Activated CD4-positive, alpha-beta T cell treated with anti-CD3 and anti-CD28 coated beads, Interleukin-2, Interleukin-4, amounts not matched to agents 100 ng/mL and 50 ng/mL, durations not matched to agents 16 hours and 8 hours (primary cell): ENCODE measurements at places on chromosomes 5 and 9.

DNA sequence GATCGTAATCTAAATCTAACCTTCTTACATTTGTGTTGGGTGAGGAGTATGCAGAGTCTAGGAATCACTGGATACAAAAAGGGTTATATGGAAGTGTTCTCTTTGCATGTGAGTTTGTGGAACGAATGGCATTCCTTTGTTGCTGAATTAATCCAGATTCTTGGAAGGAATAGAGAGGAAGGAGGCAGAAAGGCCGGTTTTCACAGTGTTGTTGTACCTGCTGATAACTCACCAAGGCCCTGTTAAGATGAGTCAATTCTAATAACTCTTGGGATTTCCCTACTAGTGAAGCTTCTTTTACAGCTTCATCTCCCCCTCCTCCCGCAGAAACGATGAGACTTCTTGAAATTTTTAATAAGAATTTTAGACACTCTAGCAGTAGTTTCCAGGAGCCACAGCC, 84.0 kb downstream of the ZSWIM6 start:
- DNase-seq: no peak

- DNase-seq: no peak
Measured at GRCh38 chr5:137618476-137618875, 117.4 kb downstream of the KLHL3 start.

DNA sequence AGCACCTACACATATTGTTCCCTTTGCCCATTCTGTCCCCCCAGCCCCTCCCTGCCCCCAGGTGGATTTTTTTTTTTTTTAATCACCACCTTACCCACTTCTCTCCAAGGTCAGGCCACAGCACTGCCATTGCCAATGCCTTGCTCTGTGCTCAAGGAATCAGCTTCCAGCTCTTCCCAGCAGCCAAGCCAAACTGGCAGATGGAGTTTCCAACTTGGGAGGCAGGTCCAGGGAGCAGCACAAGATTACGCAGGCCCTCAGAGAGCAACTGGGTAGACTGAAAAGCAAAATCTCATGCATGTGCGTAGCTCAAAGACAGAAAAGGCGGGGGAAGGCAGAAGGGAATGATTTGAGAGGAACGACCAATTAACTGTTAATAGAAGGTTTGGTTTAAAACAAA, 15.1 kb downstream of the GRHPR start:
- DNase-seq: no peak

- DNase-seq: peak; percentile 19
Measured at GRCh38 chr5:133347039-133347438, 265.3 kb downstream of the FSTL4 start.

- no peak for DNase-seq
Measured at GRCh38 chr5:162193012-162193411, 125.4 kb downstream of the GABRG2 start.

- DNase-seq: no peak
Measured at GRCh38 chr9:129607027-129607387, 13.9 kb downstream of the C9orf50 start.

DNA sequence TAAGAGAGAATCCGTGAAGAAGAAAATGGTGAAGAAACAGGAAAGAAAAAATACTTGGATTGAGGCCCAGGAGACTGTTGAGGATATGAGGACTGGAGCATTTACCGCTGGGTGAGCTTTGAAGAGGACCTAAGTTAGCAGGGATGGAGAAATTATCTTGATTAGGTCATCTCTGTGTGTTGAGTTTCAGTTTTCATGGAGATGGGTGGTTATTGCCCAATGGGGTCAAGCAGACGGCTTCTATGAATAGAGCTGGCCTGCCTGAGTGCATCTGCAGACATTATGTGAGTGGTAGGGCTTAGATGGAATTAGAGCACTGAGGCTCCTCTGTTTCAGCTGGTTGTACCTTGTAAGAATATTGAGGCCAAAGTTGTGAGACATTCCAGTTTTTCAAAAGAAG, 245.4 kb upstream of the FBXL7 start:
- no peak for DNase-seq
